ENCODE measurements at places on chromosomes 1 and 21. TPM values are rescaled to one million over a fixed set of nuclear protein-coding genes. Genes with fewer than 3 reads are reported as not detected.

DNA sequence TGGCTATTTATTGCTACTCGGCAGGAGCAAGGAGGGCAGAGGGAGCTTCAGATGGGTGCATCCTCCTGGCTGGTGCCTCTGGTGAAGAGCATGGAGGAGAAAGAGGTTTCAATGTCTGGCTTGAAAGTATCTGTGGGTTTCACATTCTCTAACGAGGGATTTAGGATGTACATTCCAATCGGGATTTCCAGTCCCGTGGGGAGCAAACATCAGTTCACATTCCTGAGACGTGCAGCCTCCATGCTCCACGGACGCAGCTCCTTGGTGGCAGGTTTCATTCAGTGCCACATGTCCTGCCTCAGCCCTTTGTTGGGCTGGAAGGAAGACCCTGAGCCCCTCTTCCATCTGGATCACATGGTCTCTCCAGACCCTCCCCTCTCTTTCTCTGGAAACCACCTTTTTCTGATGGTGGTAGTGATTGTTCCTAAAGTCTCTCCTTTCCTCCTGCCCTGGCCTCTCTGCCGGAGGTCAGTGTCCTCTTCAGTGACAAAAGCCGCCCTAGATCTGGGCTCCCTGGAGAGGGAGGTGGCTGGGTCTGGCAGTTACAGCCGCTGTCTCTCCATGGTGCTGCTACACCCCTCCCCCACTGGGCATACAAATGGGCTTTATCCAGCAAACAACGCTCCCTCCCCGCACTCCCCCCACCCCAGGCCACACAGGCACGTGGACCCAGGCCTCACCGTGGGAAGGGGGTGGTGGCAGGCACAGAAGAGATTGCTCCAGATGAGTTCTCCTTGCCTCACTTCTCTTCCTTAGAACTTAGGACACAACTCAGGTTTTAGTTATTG lies 826 bp upstream of the CA14 start:
- no peaks in the 10 kb centered on the region for H3K27me3 ChIP-seq
- no peak overlapping the region for H3K4me3 ChIP-seq
- H3K27ac ChIP-seq: no peak overlapping the region
- H3K36me3 ChIP-seq: no peaks in the 10 kb centered on the region

DNA sequence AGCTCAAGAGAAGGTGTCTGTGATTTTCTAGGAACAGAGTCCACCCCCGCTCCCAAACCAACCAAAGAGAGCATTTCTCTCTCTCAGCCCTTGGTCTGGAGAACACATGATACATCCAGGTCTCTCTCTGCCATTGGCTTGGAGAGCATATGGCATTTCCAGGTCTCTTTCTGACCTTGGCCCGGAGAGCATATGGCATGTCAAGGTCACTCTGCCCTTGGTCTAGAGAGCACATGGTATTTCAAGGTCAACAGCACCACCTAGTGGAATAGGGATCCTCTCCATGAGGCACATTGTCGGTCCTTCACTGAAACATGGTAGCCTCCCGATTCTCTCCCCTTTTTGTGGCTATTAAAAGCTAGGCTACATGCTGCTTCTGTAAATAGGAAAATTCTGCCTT lies 437.7 kb upstream of the OLFM3 start:
- no peak for DNase-seq
- no peak overlapping the region for H3K27ac ChIP-seq
- no peaks in the 10 kb centered on the region for H3K36me3 ChIP-seq
- H3K4me1 ChIP-seq: no peaks in the 10 kb centered on the region

Gene MAP1LC3C
- total RNA-seq: 0.51 TPM

DNA sequence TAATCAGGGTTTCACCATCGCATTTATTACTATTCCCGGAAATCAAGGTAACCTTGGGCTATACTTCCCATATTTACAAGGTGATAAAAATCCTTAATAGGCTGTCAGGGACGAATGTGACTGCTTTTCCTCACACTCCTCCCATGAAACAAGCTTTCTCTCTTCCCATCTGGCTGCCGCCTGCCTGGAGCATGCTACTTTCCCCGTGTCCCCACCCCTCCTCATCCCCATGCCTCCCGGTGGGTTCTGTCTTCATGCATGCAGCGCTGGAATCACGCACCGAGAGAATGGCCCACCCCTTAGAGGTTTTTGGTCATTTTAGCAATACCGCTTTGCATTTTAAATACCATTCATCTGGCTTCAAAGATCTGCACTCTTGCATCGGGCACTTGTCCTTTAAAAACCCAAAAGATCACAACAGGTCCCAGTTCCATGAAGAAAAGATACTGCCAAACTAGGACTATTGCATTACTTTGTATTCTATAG lies 339.1 kb downstream of the NTNG1 start:
- no peak for DNase-seq
- no peaks in the 10 kb centered on the region for H3K4me1 ChIP-seq
- no peak overlapping the region for H3K27ac ChIP-seq
- H3K36me3 ChIP-seq: no peaks in the 10 kb centered on the region
- no peaks in the 10 kb centered on the region for H3K27me3 ChIP-seq

- no peaks in the 10 kb centered on the region for H3K27me3 ChIP-seq
- DNase-seq: peak; percentile 92
These were observed 239.6 kb upstream of the FGGY start for GRCh38 chr1:59057211-59057694.

- H3K4me3 ChIP-seq: no peak overlapping the region
- no peak for DNase-seq
- H3K4me1 ChIP-seq: no peaks in the 10 kb centered on the region
- no peaks in the 10 kb centered on the region for H3K27me3 ChIP-seq
These were observed 39.7 kb downstream of the NKAIN1 start for GRCh38 chr1:31199949-31200348.

- DNase-seq: no peak
- H3K27me3 ChIP-seq: no peaks in the 10 kb centered on the region
These were observed 61.1 kb upstream of the LAPTM5 start for GRCh38 chr1:30818568-30819243.

DNA sequence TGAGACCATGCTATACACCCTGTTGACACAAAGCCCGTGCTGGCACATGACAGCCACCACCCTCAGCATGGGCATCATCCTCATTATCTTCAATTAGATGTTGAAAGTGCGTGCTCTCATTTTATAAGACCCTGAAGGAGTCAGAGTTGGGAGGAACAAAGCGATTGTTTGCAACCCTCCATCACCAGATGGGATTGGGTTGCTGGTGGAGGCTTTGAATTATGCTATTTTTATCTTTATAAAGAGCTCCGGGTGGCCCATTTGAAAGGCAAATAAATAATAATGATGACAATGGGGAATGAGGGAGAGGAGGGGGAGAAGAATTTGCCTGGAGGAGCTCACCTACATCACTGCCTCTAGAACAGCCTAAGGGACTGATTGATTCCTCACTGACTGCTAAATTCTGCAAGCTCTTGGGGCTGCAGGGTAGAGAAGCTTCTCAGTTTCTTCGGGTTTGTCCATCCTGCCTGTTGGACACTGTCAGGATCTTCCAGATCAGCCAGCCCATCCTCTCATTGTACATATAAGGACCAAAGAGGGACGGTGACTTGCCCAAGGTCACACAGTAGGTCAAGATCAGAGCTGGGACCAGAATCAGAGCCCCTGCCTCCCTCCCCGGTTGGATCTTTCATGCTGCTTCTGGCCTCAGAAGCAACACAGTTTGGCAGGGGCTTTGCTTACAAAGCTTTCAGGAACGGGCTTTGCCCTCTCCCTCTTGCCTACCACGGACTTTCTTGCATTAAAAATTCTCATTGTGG lies 130.9 kb upstream of the ZBTB40 start:
- H3K4me3 ChIP-seq: no peak overlapping the region
- H3K27me3 ChIP-seq: no peaks in the 10 kb centered on the region
- no peaks in the 10 kb centered on the region for H3K36me3 ChIP-seq
- H3K27ac ChIP-seq: no peak overlapping the region
- H3K4me1 ChIP-seq: no peaks in the 10 kb centered on the region
- DNase-seq: no peak

- H3K27me3 ChIP-seq: no peaks in the 10 kb centered on the region
- no peaks in the 10 kb centered on the region for H3K36me3 ChIP-seq
- no peak overlapping the region for H3K27ac ChIP-seq
- DNase-seq: no peak
These were observed 34.5 kb downstream of the RERE start for GRCh38 chr1:8782955-8783354.

- no peaks in the 10 kb centered on the region for H3K36me3 ChIP-seq
- H3K27ac ChIP-seq: no peak overlapping the region
- no peaks in the 10 kb centered on the region for H3K4me1 ChIP-seq
- H3K27me3 ChIP-seq: no peaks in the 10 kb centered on the region
- DNase-seq: no peak
These were observed 40.3 kb downstream of the SSBP3 start for GRCh38 chr1:54365847-54366246.

DNA sequence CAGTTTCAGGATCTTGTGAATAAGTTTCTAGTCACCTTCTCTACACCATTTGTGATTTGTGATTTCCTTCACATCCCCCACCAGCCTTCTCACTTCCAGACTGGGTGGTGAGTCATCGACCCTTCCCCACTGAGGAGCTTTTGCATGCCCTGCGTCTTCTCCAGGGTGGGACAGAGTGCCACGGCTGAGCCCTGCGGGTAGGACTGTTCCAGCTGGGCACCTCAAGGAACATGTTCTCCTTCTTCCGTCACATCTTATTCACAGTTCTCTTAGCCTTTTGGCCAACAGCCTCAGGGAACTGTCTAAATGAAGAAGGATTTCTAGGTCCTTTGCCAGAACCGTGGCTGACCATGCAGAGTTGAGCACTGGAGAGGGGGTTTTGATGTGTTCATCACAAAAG lies 116.5 kb downstream of the TMEM53 start:
- H3K36me3 ChIP-seq: no peaks in the 10 kb centered on the region
- H3K4me3 ChIP-seq: no peak overlapping the region
- no peak overlapping the region for H3K27ac ChIP-seq
- no peaks in the 10 kb centered on the region for H3K4me1 ChIP-seq
- no peak for DNase-seq
- no peaks in the 10 kb centered on the region for H3K27me3 ChIP-seq

- DNase-seq: no peak
- no peaks in the 10 kb centered on the region for H3K4me1 ChIP-seq
- no peak overlapping the region for H3K4me3 ChIP-seq
- H3K27ac ChIP-seq: peak overlapping the region; percentile 92
- no peaks in the 10 kb centered on the region for H3K27me3 ChIP-seq
These were observed 20.8 kb upstream of the MACF1 start for GRCh38 chr1:39183503-39184353.

DNA sequence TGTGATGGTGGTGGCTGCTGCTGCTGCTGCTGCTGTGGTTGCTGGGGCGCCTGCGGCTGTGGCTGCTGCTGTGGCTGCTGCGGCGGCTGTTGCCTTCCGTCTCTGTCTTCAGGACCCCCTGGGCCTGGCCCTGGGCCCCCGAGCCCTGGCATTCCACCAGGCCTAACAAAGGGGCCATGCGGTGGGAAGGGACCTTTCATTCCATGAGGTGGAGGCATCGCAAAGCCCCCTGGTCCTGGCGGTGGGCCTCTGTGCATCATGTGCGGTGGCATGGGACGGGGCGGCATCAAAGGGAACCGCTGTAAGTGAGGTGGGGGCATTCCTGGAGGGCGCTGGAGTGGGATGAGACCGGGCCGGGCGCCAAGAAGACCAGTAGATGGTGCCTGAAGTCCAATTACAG lies 12.4 kb downstream of the SOD1 start:
- no peaks in the 10 kb centered on the region for H3K27me3 ChIP-seq
- H3K36me3 ChIP-seq: no peaks in the 10 kb centered on the region
- H3K27ac ChIP-seq: no peak overlapping the region

- DNase-seq: no peak
- H3K36me3 ChIP-seq: no peaks in the 10 kb centered on the region
- H3K27me3 ChIP-seq: no peaks in the 10 kb centered on the region
These were observed 6.5 kb downstream of the SYNC start for GRCh38 chr1:32696041-32696440.

Gene NID1
- 229 TPM for total RNA-seq

Gene B4GALT2
- total RNA-seq: 45.8 TPM

DNA sequence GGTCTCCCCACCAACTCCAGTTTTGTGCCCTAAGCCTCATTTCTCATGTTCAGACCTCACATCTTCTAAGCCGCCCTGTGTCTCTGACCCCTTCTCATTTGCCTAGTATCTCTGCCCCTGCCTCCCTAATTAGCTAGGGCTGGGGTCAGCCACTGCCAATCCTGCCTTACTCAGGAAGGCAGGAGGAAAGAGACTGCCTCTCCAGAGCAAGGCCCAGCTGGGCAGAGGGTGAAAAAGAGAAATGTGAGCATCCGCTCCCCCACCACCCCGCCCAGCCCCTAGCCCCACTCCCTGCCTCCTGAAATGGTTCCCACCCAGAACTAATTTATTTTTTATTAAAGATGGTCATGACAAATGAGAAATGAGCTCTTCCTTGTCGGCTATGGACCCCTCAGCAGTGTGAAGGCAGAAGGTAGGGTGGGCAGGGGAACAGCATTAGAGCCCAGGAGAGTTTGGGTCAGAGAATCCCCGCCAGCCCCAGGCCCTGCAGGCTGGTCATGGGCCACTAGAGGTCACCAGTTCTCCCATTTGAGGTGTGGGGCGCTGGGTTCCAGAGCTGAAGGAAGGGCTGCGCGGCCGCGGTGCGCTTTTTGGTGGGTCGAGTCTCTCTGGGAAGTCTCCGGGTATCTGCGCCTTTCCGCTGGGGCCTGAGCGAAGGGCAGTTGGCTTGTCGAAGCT lies 11.5 kb downstream of the ADAMTSL4 start:
- H3K4me1 ChIP-seq: peaks cover 35% of the 10 kb centered on the region
- H3K36me3 ChIP-seq: no peaks in the 10 kb centered on the region
- H3K4me3 ChIP-seq: peak overlapping the region; percentile 55
- DNase-seq: peak; percentile 92
- H3K27ac ChIP-seq: peak overlapping the region; percentile 99
- no peaks in the 10 kb centered on the region for H3K27me3 ChIP-seq

Gene COL11A1
- total RNA-seq: 30.1 TPM

Gene LCE1C
- not detected for total RNA-seq

Gene ELF3
- total RNA-seq: 1.8 TPM

GRCh38 chr1:25197235-25197975 lies 34.9 kb downstream of the SYF2 start:
- no peaks in the 10 kb centered on the region for H3K36me3 ChIP-seq
- no peak overlapping the region for H3K4me3 ChIP-seq
- no peaks in the 10 kb centered on the region for H3K27me3 ChIP-seq
- H3K27ac ChIP-seq: no peak overlapping the region
- H3K4me1 ChIP-seq: no peaks in the 10 kb centered on the region
- DNase-seq: no peak

DNA sequence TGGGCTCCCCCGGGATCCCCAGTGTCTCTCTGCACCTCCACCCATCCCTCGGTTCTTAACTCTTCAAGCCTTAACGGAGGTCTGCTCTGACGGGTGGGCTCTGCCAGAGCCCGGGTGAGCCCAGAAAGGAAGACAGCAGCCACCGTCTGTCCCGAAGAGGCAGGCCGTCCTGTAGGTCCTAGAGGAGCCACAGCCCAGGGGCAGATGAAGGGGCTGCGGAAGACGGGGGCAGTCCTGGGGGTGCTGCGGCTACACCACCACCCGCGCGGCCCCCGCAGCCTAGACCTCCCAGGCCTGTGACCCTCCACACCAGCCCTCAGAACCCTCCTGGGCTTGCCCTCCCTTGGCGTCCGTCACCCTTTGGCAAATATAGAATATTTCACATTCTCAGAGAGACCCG lies 71.0 kb downstream of the UMODL1 start:
- no peak for DNase-seq
- no peaks in the 10 kb centered on the region for H3K36me3 ChIP-seq
- H3K4me3 ChIP-seq: no peak overlapping the region
- H3K27me3 ChIP-seq: no peaks in the 10 kb centered on the region
- no peaks in the 10 kb centered on the region for H3K4me1 ChIP-seq

Gene CNR2
- total RNA-seq: not detected

GRCh38 chr21:32249511-32250280 lies 29.2 kb downstream of the MIS18A start:
- H3K4me1 ChIP-seq: no peaks in the 10 kb centered on the region
- DNase-seq: no peak
- no peak overlapping the region for H3K27ac ChIP-seq

- no peak overlapping the region for H3K27ac ChIP-seq
- H3K27me3 ChIP-seq: no peaks in the 10 kb centered on the region
- H3K4me3 ChIP-seq: no peak overlapping the region
- no peaks in the 10 kb centered on the region for H3K36me3 ChIP-seq
- H3K4me1 ChIP-seq: no peaks in the 10 kb centered on the region
- no peak for DNase-seq
These were observed 34.0 kb upstream of the DPT start for GRCh38 chr1:168763031-168763430.

All from uterus (tissue), 4 donors.